ENCODE measurements at places on chromosomes 5 and 9.
A peak's percentile ranks its signal among the peaks of the same experiment; 100 is the strongest.

GRCh38 chr5:159071382-159071781 is 28.3 kb downstream of the EBF1 start:
- peak; percentile 26 for DNase-seq

- peak; percentile 39 for DNase-seq
Observed at GRCh38 chr5:140261403-140262171, 41.3 kb downstream of the PFDN1 start.

GRCh38 chr9:121637713-121638220 is 13.7 kb upstream of the DAB2IP start:
- DNase-seq: no peak

GRCh38 chr9:77021291-77021894 is 1.9 kb downstream of the FOXB2 start:
- no peak for DNase-seq

GRCh38 chr5:34886392-34887119 is 28.7 kb downstream of the RAD1 start:
- DNase-seq: no peak

DNA sequence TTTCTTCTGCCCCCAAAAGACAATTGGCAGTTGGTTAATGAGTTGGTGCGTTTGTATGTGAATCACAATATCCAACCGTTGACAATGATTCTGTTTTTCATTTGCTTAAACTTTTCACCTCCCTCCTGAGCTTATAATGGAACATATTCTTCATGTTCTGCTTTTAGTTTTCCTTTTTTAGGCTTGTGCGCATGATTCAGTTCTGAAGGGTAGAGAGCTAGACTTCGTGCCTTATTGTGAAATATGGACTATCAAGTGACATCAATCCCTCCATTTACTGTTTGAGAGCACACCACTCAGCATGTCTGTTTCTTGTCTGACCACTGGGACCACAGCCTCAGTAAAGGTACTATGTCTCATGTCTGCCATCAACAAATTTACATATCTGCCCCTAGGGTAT is 30.5 kb upstream of the LPAR1 start:
- no peak for DNase-seq

- no peak for DNase-seq
Observed at GRCh38 chr5:68872088-68872839, 221.6 kb upstream of the SLC30A5 start.

DNA sequence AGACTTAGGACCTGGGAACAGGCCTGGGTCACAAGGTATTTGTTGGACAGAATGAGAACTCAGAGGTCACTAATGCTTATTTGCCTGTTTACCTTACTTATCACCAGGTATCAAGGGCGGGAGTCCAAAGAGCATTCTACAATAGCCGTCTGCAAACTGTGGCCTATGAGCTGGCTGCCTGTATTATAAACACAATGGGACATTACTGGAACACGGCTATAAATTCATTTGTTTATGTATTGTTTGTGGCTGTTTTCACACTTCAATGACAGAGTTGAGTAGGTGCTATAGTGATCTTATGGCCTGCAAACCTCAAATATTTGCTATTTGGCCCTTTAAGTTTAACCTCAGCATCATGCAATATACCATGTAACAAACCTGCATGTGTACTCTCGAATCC is 76.6 kb upstream of the ASTN2 start:
- no peak for DNase-seq

- DNase-seq: no peak
Observed at GRCh38 chr5:56352808-56353590, 119.9 kb upstream of the ANKRD55 start.

- DNase-seq: no peak
Observed at GRCh38 chr5:160957312-160957861, 105.4 kb upstream of the ATP10B start.

- no peak for DNase-seq
Observed at GRCh38 chr5:75319638-75320037, 17.4 kb upstream of the HMGCR start.

DNA sequence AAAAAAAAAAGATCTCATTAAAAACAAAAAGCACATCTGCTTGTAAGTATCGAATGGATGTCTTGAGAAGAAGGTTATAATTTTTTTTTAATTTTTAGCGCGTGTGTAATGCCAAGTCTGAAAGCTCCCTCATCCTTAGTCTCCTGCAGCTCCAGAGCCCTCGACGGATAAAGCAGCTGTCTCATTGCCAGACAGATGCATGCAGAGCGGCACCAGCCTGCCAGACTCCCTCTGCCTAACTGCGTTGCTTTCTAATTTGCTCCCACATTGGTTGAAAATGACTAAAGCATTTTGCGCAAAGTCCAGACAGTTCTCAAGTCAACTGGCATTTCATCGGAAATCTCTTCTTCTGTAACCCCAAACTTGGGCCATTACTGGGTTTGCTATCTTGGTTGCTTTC is 29.4 kb downstream of the OLFM1 start:
- no peak for DNase-seq

DNA sequence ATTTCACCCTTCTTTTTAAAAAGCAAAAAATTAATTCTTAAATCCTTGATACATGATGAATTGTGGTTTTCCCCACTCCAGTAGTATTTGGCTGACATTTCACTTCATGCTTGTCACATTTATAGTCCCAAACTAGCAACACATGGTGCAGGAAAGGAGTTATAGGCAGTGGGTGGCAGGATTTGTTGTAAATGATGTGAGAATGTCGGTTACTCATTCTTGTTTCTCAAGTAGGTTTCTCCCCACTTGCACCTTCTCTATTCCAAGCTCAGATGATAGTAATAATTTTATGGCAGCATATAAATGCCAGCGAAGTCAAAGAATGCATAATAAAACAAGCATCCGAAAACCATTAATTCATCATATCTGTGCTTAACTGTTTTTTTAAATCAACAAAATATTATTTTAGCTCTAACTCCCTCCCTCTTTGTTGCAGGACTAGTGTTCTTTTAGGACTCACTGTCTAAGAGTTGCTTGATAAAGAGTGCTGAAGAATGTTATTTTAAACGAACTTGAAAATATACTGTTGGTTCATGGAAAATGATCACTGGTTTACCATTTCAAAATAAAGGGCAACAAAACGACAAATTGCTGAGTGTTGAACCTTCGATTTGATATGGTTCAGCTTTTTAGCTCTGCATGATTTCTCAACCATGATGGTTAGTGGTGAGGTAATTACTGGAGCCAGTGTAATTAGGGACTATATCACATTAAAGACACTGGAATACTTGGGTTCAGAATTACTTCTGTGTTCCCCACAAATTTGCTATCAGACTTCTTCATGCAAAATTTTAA is 88.1 kb upstream of the ADAMTSL1 start:
- no peak for DNase-seq

GRCh38 chr9:33431420-33431819 is 16.0 kb downstream of the AQP3 start:
- no peak for DNase-seq

- DNase-seq: no peak
Observed at GRCh38 chr5:73030531-73030930, 74.7 kb downstream of the FCHO2 start.

DNA sequence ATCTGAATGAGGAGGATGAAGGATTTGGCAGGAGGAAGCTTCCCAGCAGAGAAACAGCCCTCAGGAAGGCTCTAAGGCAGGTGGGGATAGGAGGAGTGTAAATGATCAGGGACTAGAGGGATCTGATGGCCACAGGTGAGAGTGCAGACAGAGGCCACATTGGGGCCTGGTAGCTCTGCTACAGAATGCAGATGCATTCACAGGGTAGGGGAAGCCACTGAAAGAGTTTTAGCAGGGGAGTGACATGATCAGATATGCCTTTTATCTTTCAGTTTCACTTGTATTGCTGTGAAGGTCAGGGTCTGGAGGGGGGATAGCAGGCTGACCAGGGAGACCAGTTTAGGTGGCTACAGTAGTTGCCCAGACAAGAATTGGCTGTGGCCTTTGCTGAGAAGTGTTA is 3.0 kb downstream of the TXNDC15 start:
- no peak for DNase-seq

DNA sequence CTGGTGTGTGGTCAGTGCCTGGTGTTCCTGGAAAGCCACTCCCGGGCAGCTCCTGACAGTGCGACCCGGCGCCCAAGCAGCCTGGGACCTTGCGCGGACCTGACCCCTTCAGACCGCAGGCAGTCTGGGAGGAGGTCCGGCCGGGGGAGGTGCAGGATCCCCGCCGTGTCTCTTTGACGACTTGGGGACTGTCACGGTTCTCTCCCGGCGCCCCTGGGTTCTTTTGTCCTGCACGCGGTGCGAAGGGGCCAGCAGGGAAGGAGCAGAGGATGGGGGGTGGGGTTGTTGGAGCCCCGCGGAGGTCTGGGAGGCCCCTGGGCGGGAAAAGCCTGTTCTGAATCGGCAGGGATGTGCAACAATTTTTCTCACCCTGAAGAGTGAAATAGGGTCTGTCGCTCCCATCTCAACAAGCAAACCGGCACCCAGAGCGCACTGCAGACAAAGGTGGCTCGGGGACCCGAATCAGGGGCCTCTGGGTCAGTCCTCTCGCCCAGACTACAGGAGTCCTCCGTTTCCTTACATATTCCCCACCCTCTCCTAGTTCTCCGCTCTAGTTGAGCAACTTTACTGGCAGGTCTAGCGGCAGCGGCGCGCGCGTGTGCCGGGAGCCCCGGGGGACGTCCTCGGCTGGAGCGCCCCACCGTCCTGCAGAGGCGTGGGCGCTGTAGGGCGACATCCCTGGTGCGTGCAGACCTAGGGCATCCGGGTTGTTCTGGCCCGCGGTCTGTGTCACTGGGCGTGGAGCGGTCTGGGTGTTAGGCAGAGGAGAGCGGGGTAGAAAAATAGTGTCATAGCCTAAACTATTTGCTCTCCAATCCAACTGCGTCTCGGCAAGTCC is 1.2 kb downstream of the VCAN start:
- DNase-seq: no peak

GRCh38 chr9:93094658-93095204 is 1.3 kb upstream of the CARD19 start:
- no peak for DNase-seq

GRCh38 chr5:90285581-90285980 is 124.0 kb downstream of the CETN3 start:
- DNase-seq: no peak

DNA sequence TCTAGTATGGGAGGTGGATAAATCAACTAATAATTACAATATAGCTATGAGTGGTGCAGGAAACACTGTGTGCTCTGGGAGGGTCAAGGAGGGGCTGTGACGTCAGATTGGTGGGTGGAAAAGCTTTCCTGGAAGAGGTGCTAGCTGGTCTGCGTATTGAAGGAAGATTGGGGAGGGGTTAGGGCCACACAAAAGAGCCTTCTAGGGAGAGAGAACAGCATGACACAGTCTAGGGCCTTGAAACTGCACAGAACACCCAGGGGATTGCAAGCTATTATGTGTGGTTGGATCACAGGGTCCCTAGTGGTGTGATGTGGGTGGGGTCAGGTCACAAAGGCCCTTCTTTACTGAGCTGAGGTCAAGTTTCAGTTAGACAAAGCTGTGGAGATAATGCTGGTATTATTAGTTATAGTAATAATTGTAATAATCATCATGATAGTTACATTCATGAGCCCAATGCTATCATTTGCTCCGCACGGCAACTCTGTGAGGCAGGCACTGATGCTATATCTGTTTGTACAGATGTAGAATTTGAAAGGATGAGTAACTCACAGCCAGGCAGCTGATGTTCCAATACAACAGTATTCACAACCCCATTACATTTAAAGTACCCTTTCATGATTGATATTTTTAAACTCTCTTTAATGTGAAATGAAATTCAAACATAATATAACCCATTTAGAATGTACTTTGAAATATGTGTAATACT is 197.4 kb upstream of the IL12B start:
- DNase-seq: no peak

DNA sequence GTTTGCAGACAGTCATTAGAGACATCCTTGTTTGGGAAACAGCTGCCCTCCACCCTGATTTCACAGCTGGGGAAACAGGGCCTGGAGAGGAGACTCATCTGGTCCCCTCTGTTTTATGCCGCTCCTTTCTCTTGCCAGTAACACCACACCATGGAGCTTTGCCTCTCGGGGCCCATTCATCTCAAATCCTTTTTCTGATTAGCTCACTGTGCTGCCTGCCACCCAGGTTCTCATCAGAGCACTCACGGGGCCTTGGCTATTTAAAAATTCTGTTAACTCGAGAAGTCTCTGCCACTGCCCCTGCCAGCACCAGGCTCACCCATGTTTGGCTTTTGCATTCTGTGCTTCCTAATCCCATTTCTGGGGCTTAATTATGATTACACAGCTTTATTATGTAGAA is 36.8 kb upstream of the C5orf58 start:
- no peak for DNase-seq

DNA sequence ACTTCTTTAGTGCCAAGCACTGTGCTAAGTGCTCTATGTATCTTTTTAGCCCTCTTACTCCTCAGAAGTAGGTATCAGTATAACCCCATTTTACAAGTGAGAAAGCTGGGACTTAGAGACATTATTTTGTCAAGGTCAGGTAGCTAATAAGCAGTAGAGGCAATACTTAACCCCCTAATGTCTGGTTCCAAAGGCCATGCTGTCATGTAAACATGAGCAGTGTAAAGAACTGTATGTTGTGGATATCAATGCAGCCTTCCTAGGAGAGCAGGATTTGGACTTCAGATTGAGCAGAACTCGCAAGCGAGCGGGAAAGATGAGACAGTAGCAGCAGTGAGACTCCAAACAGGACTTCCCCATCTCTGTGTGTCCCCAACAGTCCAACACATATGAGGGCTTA is 3.6 kb upstream of the SHROOM1 start:
- no peak for DNase-seq
